Hematopoietic multipotent progenitor cell treated with erythropoietin and hydrocortisone succinate and interleukin-3 and kit ligand, for 8 days (in vitro differentiated cells): ENCODE measurements at places on chromosomes 6 and 20.

DNA sequence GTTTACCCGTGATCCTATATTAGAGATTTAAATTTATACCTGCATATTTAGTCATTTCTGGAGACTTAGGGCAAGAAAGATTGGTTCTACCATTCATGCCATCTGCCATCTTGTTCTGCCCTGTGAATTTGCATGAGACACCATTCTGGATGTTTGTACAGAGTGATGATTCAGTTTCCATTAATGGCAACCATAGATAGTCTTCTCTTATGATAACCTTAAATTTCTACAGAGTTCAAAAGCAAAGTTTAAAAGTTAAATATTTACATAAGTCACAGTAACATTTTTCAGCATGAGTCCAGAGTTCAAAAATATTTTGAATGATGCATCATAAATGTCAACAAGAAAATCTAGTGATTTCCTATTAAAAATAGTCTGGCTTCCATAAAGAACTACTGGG, 23.2 kb downstream of the PLCB1 start:
- DNase-seq, result no peak

DNA sequence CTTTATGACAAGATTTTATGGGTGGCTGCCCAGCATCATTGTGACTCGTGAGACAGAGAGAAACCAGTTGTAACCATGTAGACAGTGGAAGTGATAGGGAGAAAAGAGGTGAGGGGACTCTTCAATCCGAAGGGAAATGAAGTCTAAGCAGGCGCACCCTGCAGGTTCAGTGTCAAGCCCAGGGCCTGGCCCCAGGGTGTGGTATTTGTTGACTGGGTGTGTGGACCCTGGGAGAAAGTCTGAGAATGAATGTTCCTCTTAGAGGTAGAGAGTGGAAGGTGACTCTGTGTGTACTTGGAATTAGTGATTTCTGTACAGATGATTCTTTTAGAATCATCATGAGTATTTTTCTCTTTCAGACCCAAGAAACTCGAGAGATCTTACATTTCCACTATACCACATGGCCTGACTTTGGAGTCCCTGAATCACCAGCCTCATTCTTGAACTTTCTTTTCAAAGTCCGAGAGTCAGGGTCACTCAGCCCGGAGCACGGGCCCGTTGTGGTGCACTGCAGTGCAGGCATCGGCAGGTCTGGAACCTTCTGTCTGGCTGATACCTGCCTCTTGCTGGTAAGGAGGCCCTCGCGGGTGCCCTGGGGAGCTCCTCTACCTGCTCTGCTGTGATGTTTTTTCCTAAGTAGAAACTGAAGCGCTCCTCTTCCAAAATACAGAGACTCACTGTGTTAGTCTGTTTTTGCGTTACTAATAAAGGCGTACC, 68.0 kb downstream of the PTPN1 start:
- DNase-seq, result no peak

GRCh38 chr6:105051941-105052471, 95.1 kb downstream of the LIN28B start:
- DNase-seq, result no peak

DNA sequence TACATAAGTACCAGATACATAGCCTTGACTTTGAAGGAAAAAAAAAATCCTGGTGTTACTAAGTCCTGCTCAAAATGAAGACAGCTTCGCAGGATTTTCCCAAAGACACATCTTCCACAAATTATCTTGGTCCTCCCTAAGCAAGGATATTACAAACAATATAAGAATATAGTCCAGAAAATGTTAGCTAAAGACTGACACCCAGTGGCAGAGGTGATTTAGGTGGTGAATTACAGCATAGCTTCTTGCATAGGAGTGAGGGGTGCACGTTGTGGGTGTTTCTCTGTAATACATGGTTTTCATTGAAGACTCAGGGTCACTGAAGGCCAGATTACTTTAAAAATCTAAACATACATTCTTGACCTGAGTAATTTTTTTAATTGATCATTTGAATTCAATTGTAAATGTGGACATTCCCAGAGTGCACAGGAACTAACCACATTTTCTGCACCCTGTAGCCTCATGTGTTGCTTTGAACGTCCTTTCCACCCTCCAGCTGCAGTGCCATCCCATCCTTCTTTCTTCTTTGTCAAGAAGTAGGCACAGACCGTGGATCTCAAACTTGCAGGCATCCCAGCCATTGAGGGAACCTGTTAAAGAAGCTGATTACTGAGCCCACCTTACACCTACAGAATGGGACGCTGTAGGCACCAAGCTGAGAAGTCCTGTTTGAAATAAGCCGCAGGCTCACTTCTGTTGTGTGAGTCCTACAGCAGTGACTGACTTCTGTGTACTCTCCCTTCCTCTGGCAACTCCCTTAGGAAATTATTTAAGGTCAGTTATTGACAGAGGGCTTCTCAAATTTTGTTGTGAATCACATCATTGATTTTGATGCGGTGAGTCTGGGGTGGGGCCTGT, 102.6 kb downstream of the PERP start:
- DNase-seq, result peak; percentile 42

- no peak for DNase-seq
These were observed 208.3 kb downstream of the PTPRK start for GRCh38 chr6:128311944-128312570.

GRCh38 chr6:167349631-167350274, 24.9 kb downstream of the TTLL2 start:
- DNase-seq, result no peak

DNA sequence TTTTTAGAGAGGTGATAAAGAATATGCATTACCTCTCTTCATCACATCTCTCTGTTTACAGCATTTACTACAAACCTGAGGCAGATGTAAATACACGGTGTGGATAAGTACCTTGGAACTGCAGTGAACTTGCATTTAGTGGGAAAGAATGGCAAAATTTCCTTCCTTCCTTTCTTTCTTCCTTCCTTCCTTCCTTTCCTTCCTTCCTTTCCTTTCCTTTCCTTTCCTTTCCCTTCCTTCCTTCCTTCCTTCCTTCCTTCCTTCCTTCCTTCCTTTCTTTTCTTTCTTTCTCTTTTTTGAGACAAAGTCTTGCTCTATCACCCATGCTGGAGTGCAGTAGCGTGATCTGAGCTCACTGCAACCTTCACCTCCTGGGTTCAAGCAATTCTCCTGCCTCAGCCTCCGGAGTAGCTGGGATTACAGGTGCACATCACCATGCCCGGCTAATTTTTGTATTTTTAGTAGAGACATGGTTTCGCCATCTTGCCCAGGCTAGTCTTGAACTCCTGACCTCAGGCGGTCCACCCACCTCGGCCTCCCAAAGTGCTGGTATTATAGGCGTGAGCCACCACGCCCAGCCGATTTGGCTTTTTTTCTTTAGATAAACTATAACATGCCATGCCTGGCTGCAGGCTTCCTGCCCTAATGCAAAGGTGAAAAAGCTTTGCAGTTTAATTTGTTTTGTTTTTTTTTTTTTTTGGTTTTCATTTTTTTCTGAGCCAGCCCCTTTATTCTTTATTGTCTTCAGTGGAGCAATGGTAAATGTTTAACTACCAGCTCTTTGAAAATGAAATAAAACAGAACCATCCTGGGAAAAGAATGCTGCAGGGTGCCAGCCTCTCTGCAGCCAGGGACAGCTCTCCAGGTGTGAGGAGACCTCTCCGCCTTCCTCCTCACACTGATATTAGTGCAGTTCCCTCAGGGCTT, 64.2 kb upstream of the NEDD9 start:
- DNase-seq, result no peak

- no peak for DNase-seq
These were observed 19.5 kb downstream of the HCK start for GRCh38 chr20:32071395-32072167.

DNA sequence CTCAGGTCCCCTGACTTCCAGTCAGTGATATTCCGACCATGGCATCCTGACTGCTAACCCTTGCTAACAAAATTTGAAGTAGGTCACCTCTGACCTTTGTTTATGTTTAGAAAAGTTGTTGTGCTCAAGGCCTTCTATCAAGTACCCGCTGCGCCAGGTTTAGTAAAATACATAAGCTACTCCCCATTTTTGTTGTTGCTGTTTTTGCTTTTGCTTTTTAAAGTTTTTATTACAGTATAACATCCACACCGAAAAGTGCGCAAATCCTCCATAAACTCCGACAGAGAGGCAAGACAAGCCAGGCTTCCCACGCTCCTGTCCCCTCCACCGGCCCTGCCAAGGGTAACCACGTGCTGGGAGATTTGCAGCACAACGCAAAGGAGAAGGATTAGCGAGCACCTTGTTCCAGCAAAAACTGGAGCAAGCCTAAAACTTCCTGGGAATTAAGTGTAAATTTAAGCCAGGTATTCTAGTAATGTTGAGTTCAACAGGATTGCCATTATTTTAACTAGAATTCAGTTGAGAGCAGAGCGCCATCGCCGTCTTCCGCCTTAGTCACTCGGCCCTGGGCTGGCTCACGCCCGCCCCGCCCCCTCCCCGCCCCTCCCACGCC, 17.8 kb upstream of the HMGN4 start:
- DNase-seq, result peak; percentile 72

- DNase-seq, result no peak
These were observed 258.6 kb downstream of the FNDC1 start for GRCh38 chr6:159427771-159428170.

- no peak for DNase-seq
These were observed 92.4 kb downstream of the SMOC2 start for GRCh38 chr6:168533414-168533813.

GRCh38 chr6:1984346-1984994, 260.9 kb downstream of the GMDS start:
- no peak for DNase-seq

- DNase-seq, result no peak
These were observed 50.3 kb downstream of the PLAGL1 start for GRCh38 chr6:143957679-143958274.

GRCh38 chr6:7910298-7910653, 312 bp downstream of the TXNDC5 start:
- DNase-seq, result no peak

- DNase-seq, result no peak
These were observed 243.3 kb downstream of the EPHA7 start for GRCh38 chr6:93176070-93176469.
